Body of pancreas (tissue), 4 donors: ENCODE measurements at places on chromosomes 7 and 10.

- H3K4me1 ChIP-seq = no peaks in the 10 kb centered on the region
- no peaks in the 10 kb centered on the region for H3K27me3 ChIP-seq
- H3K4me3 ChIP-seq = no peak overlapping the region
- no peak overlapping the region for H3K27ac ChIP-seq
- no peaks in the 10 kb centered on the region for H3K36me3 ChIP-seq
Observed at GRCh38 chr7:4602905-4603842, 78.9 kb upstream of the FOXK1 start.

GRCh38 chr10:124236816-124237215 is 143.4 kb upstream of the CHST15 start:
- H3K4me1 ChIP-seq = no peaks in the 10 kb centered on the region
- no peaks in the 10 kb centered on the region for H3K27me3 ChIP-seq
- H3K27ac ChIP-seq = no peak overlapping the region
- H3K4me3 ChIP-seq = no peak overlapping the region
- no peaks in the 10 kb centered on the region for H3K36me3 ChIP-seq
- DNase-seq = no peak

DNA sequence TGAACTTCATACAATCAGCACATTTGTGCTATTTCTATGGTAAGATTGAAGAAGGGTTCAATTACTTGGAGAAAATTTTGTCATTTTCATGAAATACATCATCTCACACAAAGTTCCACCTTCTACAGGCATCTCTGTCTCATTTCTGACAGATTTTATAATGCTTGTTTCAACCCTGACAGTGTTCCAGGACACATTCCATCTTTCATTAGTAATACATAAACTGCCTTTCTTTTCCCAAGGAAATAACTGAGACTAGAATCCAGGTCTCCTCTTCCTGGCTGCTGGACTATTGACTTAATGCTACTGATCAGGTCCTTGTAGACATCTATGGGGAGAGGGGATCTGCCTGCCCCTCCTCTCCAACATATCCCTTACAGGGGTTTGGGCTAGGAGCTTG is 70.1 kb upstream of the PLPP4 start:
- H3K4me1 ChIP-seq = no peaks in the 10 kb centered on the region
- H3K27ac ChIP-seq = no peak overlapping the region
- H3K36me3 ChIP-seq = no peaks in the 10 kb centered on the region
- H3K27me3 ChIP-seq = no peaks in the 10 kb centered on the region
- H3K4me3 ChIP-seq = no peak overlapping the region

DNA sequence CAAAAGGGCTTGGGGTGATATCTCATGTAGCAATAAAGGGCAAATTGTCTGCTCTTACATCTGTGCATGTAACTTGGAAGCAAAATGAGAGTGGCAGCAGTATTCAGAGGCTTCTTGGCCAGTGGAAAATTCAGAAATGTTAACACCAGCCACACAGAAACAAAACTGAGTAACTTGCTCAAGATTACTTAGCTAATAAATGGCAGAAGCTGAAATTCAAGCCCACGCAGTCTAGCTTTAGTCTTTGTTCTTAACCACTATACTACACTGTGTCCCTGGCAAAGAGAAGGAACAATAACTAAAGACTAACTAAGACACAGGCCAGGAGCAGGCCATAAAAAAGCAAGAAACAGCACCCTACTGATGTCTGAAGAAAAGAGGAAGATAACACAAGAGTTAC is 185.9 kb upstream of the ASAH2 start:
- H3K36me3 ChIP-seq = no peaks in the 10 kb centered on the region
- H3K4me1 ChIP-seq = no peaks in the 10 kb centered on the region
- no peak overlapping the region for H3K4me3 ChIP-seq
- no peaks in the 10 kb centered on the region for H3K27me3 ChIP-seq
- no peak overlapping the region for H3K27ac ChIP-seq

DNA sequence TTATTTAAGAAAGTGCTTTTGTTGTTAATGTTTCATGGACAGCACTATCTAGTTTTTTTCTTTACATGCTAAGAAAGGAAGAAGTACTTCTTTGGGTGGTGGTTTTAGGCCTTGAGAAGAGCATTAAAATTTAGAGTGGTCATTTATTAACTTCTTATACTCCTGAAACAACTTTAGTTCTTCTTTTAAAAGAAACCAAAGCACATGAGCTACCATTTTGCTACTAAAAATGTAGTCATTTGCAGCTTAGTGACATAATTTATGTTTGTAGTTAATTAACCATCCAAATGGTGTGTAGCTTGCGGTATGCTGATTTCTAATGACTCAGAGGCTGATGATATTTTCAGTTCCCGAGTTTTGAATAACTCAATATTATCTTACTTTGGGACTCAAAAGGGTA is 207.5 kb downstream of the BBS9 start:
- no peak overlapping the region for H3K27ac ChIP-seq
- H3K4me3 ChIP-seq = no peak overlapping the region
- no peak for DNase-seq
- peaks cover 2% of the 10 kb centered on the region for H3K36me3 ChIP-seq

GRCh38 chr10:130300608-130301020 is 164.4 kb downstream of the GLRX3 start:
- no peak overlapping the region for H3K27ac ChIP-seq
- DNase-seq = no peak
- H3K4me3 ChIP-seq = peak overlapping the region; percentile 31
- H3K4me1 ChIP-seq = no peaks in the 10 kb centered on the region
- no peaks in the 10 kb centered on the region for H3K36me3 ChIP-seq

- H3K4me1 ChIP-seq = peaks cover 46% of the 10 kb centered on the region
- no peak overlapping the region for H3K4me3 ChIP-seq
- H3K27me3 ChIP-seq = no peaks in the 10 kb centered on the region
- no peaks in the 10 kb centered on the region for H3K36me3 ChIP-seq
- no peak overlapping the region for H3K27ac ChIP-seq
Observed at GRCh38 chr7:45687185-45687560, 113.0 kb downstream of the ADCY1 start.

GRCh38 chr7:28981161-28981465 is 23.0 kb upstream of the TRIL start:
- no peaks in the 10 kb centered on the region for H3K36me3 ChIP-seq
- no peak overlapping the region for H3K4me3 ChIP-seq
- DNase-seq = no peak
- no peaks in the 10 kb centered on the region for H3K27me3 ChIP-seq
- no peak overlapping the region for H3K27ac ChIP-seq

DNA sequence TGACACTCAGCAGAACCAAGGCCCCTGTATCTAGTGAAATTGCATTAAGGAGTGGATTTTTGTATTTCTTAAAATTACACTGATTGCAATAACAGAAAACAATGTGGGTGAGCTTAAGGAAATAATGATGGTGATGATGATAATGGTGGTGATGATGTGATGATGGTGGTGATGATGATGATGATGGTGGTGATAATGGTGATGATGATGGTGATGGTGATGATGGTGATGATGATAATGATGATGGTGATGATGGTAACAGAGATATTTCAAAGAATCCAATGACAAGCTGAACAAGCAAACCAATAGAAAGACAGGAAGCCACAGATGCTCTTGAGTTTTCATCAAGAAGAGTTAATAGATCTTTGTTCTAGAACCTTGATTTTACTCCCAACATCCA is 630.7 kb upstream of the AUTS2 start:
- no peaks in the 10 kb centered on the region for H3K4me1 ChIP-seq
- H3K36me3 ChIP-seq = no peaks in the 10 kb centered on the region
- no peaks in the 10 kb centered on the region for H3K27me3 ChIP-seq

DNA sequence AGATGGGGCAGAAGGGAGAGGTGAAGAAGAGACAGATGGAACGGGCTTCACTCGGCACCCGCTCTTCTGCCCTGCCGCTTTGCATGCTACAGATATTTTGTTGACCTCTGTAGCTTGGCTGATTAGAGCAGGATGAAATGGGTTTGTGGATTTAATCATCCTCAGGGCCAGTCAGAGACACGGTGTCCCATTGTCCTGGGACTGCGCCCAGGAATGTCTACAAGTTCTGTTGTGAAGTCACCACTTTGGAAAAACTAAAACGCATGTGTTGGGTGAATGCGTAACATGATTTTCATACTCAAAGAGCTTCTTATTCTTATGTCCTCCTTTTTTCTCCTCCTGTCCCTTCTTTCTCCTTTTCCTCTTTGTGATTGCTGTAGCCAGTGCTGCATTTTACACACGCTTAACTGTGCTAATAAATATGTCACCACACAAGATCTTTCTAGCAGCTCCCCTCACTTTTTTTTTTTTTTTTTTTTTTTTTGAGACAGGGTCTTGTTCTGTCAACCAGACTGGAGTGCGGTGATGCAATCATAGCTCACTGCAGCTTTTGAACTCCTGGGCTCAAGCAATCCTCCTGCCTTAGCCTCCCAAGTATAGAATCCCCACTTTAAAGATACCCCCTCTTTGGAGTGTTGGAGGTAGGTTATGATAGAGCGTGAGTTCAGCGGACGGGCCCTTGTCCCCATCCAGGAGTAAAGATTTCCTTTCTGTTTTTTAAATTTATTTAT is 3.4 kb downstream of the CPA4 start:
- DNase-seq = no peak
- H3K27me3 ChIP-seq = no peaks in the 10 kb centered on the region
- no peaks in the 10 kb centered on the region for H3K36me3 ChIP-seq
- H3K27ac ChIP-seq = no peak overlapping the region

- H3K4me1 ChIP-seq = peaks cover 7% of the 10 kb centered on the region
- no peak overlapping the region for H3K27ac ChIP-seq
- no peak overlapping the region for H3K4me3 ChIP-seq
- no peaks in the 10 kb centered on the region for H3K27me3 ChIP-seq
- no peaks in the 10 kb centered on the region for H3K36me3 ChIP-seq
- DNase-seq = no peak
Observed at GRCh38 chr7:43686991-43687390, 42.3 kb downstream of the COA1 start.

DNA sequence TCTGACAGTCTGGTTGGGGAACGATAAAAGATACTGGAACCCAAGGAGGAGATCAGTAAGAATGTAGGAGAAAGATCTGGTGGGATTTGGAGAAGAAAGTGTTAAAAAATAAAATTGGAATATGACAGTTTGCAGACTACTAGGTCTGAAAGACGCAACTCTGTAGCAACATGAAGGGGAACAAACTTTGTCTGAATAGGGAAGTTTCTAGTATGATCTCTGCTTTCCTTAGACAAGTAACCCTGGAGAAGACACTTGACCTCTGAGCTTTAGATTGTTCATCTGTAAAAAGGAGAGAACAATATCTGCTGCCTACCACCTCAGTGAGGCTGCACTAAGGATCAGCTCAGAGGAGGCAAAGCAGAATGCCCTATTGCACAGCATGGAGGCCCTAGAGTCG is 3.0 kb upstream of the PRSS1 start:
- no peak overlapping the region for H3K4me3 ChIP-seq
- H3K27ac ChIP-seq = no peak overlapping the region
- H3K27me3 ChIP-seq = no peaks in the 10 kb centered on the region
- H3K36me3 ChIP-seq = no peaks in the 10 kb centered on the region

GRCh38 chr7:50988465-50988864 is 205.8 kb upstream of the GRB10 start:
- no peaks in the 10 kb centered on the region for H3K4me1 ChIP-seq
- no peaks in the 10 kb centered on the region for H3K27me3 ChIP-seq
- no peaks in the 10 kb centered on the region for H3K36me3 ChIP-seq
- DNase-seq = no peak
- no peak overlapping the region for H3K4me3 ChIP-seq

GRCh38 chr7:91608606-91609005 is 271.9 kb downstream of the MTERF1 start:
- no peak overlapping the region for H3K27ac ChIP-seq
- no peaks in the 10 kb centered on the region for H3K36me3 ChIP-seq
- no peak overlapping the region for H3K4me3 ChIP-seq
- no peaks in the 10 kb centered on the region for H3K4me1 ChIP-seq
- no peak for DNase-seq
- no peaks in the 10 kb centered on the region for H3K27me3 ChIP-seq

DNA sequence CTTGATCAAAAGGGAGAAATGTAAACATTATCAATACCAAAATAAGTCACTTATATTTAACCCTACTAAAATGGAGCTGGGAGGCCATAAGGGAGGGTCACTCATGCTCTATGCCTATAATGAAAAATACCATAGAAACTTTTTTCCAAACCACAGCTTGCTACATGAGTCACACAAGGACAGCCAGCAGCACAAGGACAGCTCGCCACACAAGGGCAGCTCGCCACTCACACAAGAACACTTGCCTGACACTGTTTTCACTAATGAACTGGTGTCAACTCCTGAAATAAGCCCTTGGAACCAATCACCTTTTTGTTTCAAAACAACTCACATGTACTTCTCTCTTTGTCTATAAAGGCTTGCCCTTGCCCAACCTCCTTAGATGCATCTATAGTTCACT is 43.3 kb downstream of the FRMPD2 start:
- no peak overlapping the region for H3K27ac ChIP-seq
- no peaks in the 10 kb centered on the region for H3K4me1 ChIP-seq
- DNase-seq = no peak
- H3K36me3 ChIP-seq = no peaks in the 10 kb centered on the region
- no peak overlapping the region for H3K4me3 ChIP-seq

- H3K4me3 ChIP-seq = no peak overlapping the region
- no peaks in the 10 kb centered on the region for H3K36me3 ChIP-seq
- no peak for DNase-seq
- peaks cover 10% of the 10 kb centered on the region for H3K4me1 ChIP-seq
Observed at GRCh38 chr10:3366043-3366442, 193.5 kb upstream of the PITRM1 start.

DNA sequence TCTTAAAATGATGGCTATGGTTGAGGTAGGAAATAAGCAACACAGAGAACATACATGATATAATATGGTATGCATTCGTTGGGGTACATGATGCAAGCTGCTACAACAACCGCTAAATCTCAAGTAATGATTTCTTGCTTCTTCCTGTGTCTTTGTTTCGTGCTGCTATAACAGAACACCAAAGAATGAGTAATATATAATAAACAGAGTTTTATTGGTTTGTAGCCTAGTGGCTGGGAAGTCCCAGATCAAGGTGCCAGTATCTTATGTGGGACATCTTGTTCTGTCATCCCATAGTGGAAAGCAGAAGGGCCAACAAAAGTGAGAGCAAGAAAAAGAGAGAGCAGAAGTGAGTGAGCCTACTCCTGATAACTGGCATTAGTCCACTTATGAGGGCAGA is 689.7 kb downstream of the SUGCT start:
- no peaks in the 10 kb centered on the region for H3K27me3 ChIP-seq
- no peak for DNase-seq
- H3K4me1 ChIP-seq = no peaks in the 10 kb centered on the region
- no peaks in the 10 kb centered on the region for H3K36me3 ChIP-seq

GRCh38 chr10:16442914-16443313 is 6.1 kb downstream of the PTER start:
- H3K36me3 ChIP-seq = no peaks in the 10 kb centered on the region
- no peaks in the 10 kb centered on the region for H3K27me3 ChIP-seq
- H3K27ac ChIP-seq = no peak overlapping the region
- H3K4me1 ChIP-seq = peaks cover 52% of the 10 kb centered on the region
- no peak for DNase-seq

- H3K27me3 ChIP-seq = no peaks in the 10 kb centered on the region
- DNase-seq = no peak
- H3K36me3 ChIP-seq = no peaks in the 10 kb centered on the region
- H3K4me1 ChIP-seq = no peaks in the 10 kb centered on the region
- H3K27ac ChIP-seq = no peak overlapping the region
- no peak overlapping the region for H3K4me3 ChIP-seq
Observed at GRCh38 chr10:35789996-35790395, 147.9 kb upstream of the FZD8 start.

- H3K27me3 ChIP-seq = no peaks in the 10 kb centered on the region
- H3K4me3 ChIP-seq = no peak overlapping the region
- DNase-seq = no peak
- no peaks in the 10 kb centered on the region for H3K36me3 ChIP-seq
- peaks cover 2% of the 10 kb centered on the region for H3K4me1 ChIP-seq
Observed at GRCh38 chr7:75928568-75928914, 13.6 kb downstream of the POR start.
